ENCODE measurements at places on chromosomes 6 and 20.

- no peak for DNase-seq
These were observed 7.6 kb downstream of the GSS start for GRCh38 chr20:34948030-34948429.

GRCh38 chr20:55354720-55355119 is 650.6 kb downstream of the CBLN4 start:
- no peak for DNase-seq

GRCh38 chr6:88856566-88856965 is 106.9 kb downstream of the RNGTT start:
- no peak for DNase-seq

GRCh38 chr20:2402271-2402980 is 21.7 kb downstream of the TGM6 start:
- DNase-seq, result no peak

DNA sequence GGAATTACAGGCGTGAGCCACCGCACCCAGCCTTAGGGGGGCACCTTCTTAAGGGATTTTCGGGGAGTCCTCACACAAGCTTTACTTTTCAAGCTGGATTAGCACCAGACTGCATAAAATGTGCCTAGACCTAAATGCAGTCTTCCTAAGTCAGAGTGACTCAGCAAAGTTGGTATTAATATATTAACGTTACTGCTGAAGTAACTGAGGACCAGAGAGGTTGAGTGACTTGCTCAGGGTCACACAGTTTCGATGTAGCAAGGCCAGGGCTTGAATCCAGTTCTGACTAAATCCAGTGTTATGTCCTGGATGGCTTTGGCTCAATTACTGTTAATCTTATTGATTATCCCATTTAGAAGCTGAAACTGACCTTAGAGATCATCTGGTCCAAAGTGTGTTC is 13.4 kb downstream of the EDEM2 start:
- DNase-seq, result no peak

DNA sequence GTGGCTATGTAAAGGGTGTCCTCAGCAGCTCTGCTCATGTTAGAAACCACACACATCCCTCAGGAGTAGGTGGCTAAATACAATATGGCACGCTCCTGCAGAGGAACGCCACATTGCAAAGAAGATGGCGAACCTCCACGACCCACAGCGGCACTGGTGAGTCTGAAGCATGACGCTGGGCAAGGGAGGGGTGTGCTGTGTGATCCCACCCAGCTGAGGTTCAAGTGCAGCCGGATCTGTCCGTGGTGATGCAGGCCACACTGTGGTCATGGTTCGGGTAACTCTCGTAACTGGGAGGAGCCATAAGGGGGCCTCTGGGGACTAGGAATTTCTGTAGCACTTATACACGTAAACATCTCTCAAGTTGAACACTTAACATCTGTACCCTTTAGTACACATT is 23.4 kb upstream of the APMAP start:
- DNase-seq, result no peak

GRCh38 chr6:27542485-27542884 is 69.6 kb upstream of the ZNF184 start:
- DNase-seq, result no peak

- no peak for DNase-seq
These were observed 791 bp downstream of the ADGRG6 start for GRCh38 chr6:142302421-142303175.

DNA sequence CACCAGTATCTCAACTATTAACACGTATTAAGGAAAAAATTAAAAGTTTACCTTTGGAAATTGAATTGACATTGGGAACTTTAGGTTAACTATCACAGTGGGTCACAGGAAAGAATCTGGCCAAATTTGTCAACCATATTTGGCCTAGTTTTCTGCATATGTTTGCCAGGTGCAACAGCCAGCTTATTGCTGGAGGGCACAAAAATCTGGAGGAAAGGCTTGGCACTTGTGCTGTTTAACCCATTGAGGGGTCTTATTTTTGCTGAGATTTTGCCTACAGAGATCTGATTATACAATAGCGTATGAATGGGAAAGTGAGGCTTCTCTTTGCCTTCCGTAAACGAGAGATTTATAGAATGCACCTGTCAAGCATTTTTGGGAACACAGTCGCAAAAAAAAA is 190.4 kb downstream of the PRL start:
- DNase-seq, result no peak

- no peak for DNase-seq
These were observed 22.6 kb downstream of the UST start for GRCh38 chr6:148769304-148769968.

- DNase-seq, result peak; percentile 9
These were observed 271.5 kb downstream of the FOXA2 start for GRCh38 chr20:22312744-22313346.

GRCh38 chr6:168194732-168195567 is 115.9 kb upstream of the FRMD1 start:
- no peak for DNase-seq

DNA sequence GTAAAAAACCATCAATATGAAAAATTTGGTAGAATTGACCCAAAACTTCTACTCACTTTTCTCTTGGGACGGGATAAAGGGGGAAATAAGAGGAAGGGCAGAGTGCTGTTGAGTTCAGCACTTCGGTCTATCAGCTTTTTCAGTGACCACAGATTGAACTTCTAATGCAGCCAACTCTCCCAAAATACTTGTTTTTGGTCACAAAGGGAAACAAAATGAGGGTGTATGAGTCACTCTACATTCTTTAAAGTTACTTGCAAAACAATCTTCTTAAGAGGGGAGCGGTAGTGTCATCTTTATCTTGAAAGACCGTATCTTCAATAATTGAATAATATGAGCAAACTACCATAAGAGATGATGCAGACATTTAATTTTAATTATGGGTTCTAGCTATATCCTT is 661.3 kb downstream of the CD109 start:
- no peak for DNase-seq

GRCh38 chr6:156778454-156779205 is 1.5 kb downstream of the ARID1B start:
- peak; percentile 69 for DNase-seq

- peak; percentile 26 for DNase-seq
These were observed 125.0 kb downstream of the NFATC2 start for GRCh38 chr20:51417250-51418136.

- no peak for DNase-seq
These were observed 311.0 kb downstream of the LRFN2 start for GRCh38 chr6:40276141-40276540.

GRCh38 chr6:154508573-154509375 is 1.7 kb downstream of the CNKSR3 start:
- no peak for DNase-seq

- DNase-seq, result no peak
These were observed 23.9 kb downstream of the RAB44 start for GRCh38 chr6:36721369-36722140.

- DNase-seq, result no peak
These were observed 158.5 kb downstream of the SASH1 start for GRCh38 chr6:148501178-148501590.

DNA sequence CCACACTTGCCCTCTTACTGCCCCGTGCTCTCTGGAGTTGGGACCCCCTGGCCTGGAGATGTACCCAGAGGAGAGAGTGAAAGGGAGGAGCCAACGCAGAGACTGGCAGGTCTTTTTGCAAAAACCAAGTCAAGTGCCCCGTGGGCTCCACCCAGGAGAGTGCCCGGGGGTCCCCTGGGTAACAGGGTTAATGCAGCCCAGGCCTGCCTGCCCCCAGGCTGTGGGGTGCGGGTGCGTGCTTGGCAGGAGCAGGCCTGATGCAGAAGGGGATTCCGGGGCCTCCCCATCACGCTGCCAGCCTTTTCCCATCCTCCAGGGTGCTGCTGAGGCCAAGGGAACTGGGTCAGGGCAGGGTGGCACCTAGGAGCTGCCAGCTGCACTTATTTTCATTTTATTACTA is 184.4 kb downstream of the ERMARD start:
- DNase-seq, result no peak

DNA sequence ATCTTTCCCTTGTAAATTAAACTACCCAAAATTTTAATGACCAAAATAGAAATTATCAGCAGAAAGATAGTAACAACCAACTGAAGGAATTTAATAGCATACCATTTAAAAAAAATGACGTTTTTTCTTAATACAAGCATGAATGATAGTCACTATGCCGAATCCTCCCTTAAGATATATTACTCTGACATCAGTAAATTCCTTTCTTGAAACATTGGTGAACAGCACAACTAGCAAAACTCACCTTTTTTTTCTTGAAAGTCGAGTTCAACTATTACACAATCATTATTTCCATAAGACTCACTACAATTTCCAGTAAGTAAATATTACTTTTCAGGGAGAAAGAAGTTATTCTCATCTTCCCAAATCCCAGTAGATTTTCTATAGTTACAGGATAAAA is 433.2 kb downstream of the GRIK2 start:
- no peak for DNase-seq

- DNase-seq, result no peak
These were observed 6.6 kb upstream of the NPEPL1 start for GRCh38 chr20:58685988-58686387.

GRCh38 chr6:168664956-168665355 is 224.0 kb downstream of the SMOC2 start:
- no peak for DNase-seq

DNA sequence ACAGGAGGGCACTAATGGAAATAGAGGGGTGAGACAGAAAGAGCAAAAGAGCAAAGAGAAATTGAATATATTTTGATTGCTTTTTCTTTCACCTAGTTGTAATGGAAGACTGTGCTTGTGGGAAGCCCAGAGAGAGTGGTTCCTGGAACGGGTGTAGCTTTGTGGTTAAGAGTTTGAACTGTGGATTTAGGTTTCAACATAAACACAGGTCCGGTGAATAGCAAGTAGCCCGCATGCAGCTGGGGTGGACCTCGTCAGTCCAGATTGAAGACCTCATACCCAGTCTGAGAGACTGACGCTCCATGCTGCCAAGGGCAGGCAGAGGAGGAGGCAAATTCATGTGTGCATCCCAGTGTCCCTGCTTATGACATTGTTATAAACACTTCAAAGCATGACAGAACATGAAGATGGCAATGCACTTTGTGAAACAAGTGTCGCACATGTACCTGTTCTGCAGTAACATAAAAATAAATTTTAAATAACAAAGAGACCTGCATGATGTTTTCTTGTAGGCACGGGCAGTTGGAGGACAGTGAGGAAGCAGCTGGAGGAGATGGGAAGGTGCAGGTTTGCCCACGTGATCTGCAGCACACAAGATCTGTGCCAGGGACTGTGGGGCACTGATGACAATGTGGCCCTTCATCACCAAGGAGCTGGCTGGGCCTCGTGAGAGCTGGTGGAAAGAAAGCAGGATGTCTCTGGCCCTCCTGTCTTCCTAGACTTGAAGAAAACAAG is 220.5 kb upstream of the SSTR4 start:
- DNase-seq, result no peak

- peak; percentile 82 for DNase-seq
These were observed 3.1 kb downstream of the PXDC1 start for GRCh38 chr6:3748208-3749066.

DNA sequence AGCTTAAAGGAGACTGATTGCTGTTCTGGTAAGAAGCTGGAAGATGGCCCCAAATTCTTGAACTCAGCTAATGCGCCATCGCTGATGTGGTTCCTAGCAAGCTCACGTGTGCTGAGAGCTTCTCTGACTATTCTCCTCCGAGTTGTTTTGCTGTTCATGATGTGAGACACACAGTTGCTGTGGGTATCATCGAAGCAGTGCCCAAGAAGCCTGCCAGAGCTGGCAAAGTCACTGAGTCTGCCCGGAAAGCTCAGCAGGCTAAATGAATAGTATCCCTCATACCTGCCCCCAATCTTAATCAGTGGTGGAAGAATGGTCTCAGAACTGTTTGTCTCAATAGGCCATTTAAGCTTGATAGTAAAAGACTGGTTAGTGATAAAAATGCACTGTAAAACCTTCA is 28.3 kb upstream of the BCLAF1 start:
- DNase-seq, result no peak

- peak; percentile 9 for DNase-seq
These were observed 30.2 kb downstream of the ZHX3 start for GRCh38 chr20:41287327-41287726.

GRCh38 chr6:33577106-33577535 is 3.0 kb downstream of the BAK1 start:
- peak; percentile 59 for DNase-seq

GRCh38 chr6:68575765-68576439 is 59.2 kb upstream of the ADGRB3 start:
- no peak for DNase-seq

DNA sequence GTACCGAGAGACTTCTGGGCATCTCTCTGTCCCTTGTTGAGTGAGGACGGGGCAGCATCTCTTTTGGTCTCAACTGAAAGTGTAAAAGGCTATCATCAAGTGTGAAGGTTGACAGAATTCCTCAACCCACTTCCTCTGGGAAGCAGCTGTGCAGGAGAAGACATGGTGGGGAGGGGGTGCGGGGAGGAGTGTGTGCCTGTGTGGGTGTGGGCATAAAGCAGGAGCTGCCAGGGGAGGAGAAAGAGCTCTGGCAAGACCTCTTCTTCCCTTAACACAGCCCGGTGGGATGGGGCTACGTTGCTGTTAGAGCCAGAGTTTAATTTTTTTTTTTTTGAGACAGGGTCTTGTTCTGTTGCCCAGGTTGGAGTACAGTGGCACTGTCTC is 31.8 kb downstream of the CPXM1 start:
- no peak for DNase-seq

GRCh38 chr6:170238741-170239565 is 51.9 kb downstream of the DLL1 start:
- DNase-seq, result no peak

- peak; percentile 40 for DNase-seq
These were observed 118.8 kb downstream of the RALGAPA2 start for GRCh38 chr20:20593447-20594170.

DNA sequence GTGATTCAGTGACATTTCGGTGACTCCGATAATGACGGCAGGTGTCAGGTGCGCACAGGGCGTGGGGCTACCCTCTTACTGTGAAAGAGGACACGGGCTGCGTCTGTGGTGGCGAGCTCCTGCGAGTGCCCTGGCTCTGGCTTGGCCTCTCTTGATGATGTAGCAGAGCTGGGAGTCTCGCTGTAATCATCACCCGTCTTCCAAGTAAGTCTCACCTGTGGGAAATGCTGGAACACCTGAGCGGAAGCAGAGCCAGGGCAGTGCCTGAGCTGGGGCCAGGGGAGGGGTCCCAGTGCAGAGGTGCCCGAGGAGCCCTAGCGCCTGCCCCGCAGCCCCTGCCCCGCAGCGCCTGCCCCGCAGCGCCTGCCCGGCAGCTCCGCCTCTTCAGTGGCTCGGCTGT is 4.8 kb downstream of the OSBPL2 start:
- DNase-seq, result no peak

DNA sequence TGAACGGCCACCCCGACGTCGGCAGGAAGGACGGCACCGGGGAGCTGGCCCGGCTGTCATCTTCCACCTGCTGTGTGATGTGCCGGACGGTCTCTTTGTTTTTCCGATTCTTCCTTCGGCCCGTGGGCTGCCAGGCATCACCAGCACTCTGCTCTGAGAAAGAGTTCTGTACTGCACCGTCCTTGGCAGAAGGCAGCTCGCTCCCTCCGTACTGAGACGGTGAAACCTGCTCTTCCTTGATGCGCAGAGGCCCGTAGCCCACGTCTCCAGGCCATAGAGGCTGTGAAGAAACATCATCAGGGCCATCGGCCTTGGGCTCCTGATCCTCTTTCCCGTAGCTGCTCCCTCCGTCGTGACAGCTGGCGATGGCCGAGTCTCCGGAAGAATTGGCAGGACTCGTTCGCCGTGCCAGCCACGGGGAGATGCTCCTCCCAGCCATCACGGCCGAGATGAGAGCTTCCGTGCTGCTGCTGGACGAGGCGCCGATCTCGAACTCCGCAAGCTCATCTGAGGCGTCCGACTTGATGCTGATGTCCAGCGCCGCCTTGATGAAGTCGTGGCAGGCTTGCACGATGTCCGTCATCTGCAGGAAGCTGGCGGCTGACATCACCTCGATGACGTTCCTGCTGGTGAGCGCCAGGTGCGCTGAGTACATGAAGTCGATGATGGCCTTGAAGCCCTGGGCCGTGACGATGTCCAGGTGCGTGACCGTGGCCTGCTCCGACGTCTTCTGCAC is 41.1 kb downstream of the ZBTB46 start:
- no peak for DNase-seq
